NCI-H748 treated with DMSO at 0.1 percent for 48 hours (cell line): ENCODE measurements at places on chromosomes 7 and 10.

DNA sequence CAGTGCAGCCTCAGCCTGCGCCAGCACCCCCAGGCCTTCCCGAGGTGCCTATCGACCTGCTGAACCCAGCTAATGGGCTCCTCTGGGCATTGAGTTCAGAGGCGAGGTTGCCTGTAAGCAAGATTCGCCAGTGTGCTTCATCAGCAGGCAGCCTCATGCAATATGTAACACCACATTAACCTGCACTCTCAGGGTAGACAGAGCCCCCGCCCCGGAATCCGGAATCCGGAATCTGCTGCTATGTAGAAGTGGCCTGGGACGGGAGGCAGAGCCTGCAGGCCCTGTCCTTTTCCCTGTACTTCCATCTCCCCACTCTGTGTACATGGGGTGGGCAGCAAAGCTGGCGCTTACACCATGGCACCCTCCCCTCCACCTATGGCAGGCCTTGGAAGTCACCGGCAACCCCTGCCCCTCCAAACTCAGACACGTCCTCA, 83.9 kb upstream of the RET start:
- no peak for DNase-seq

- DNase-seq: no peak
Measured at GRCh38 chr7:39333701-39334100, 232.5 kb upstream of the YAE1 start.

DNA sequence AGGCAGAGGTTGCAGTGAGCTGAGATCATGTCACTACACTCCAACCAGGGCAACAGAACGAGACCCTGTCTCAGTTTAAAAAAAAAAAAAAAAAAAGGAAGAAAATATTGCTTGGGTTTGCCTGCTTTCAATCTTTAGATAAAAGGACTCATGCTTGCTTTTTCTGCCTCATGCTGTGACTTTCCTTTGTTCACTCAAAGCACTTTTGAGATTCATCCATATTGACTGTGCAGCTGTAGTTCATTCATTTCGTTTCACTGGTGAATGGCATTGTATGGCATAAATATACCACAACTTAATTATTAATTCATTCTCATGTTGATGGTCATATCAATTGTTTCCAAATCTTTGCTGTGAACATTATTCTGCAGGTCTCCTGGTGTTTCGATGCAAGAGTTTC, 97.6 kb upstream of the NFE2L3 start:
- DNase-seq: no peak

GRCh38 chr7:77308792-77309191, 107.4 kb downstream of the GSAP start:
- DNase-seq: no peak

DNA sequence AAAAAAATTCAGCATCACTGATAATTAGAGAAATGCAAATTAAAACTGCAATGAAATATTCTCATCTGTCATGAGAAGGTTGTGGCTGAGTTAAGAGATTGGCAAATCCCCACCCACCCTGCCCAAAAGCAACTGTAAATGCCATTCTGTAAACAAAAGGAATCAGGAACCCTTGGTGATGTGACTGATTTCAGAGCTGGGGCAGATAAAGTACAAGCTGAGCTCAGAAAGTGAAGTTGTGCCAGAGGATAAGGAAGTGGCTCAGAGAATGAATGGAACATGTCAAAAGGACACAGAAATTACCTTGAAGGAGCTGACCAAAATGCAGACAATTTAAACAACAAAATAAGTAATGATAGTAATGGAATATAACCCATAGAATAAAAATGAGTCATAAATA, 32.7 kb upstream of the ARMS2 start:
- DNase-seq: no peak

- DNase-seq: no peak
Measured at GRCh38 chr10:104170610-104171254, 48.8 kb downstream of the SFR1 start.
